ENCODE measurements at places on chromosomes 7 and 10.

DNA sequence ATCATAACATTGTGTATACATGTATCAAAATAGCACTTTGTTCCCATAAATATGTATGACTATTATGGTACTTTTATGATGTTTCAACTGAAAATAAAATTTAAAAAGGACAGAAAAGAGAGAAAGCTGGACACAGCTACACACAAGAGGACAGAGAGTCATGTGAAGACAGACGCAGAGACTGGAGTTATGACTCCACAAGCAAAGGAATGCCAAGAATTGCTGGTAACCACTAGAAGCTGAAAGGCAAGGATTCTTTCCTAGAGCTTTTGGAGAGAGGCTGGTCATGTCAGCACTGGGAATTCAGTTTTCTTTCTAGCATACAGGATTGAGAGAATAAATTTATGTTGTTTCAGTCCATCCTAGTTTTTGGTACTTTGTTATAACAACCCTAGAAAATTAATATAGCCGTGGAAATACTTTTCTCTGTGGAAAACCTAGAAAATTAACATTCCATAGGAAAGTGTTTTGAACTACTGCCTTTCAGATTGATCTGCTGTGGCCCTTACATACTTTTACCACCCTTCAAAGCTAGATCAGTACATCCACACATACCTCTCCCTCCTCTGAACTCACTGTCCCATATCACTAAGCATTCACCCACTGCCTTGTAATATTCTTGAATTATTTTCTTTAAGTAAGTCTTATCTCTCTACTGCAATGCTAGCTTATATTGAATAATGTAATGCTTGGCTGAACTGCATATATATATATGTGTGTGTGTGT is 575.3 kb downstream of the IPMK start:
- peak; percentile 89 for DNase-seq

GRCh38 chr10:18647151-18647550 is 4.2 kb downstream of the NSUN6 start:
- no peak for DNase-seq

GRCh38 chr10:3057946-3058345 is 9.4 kb upstream of the PFKP start:
- no peak for DNase-seq

DNA sequence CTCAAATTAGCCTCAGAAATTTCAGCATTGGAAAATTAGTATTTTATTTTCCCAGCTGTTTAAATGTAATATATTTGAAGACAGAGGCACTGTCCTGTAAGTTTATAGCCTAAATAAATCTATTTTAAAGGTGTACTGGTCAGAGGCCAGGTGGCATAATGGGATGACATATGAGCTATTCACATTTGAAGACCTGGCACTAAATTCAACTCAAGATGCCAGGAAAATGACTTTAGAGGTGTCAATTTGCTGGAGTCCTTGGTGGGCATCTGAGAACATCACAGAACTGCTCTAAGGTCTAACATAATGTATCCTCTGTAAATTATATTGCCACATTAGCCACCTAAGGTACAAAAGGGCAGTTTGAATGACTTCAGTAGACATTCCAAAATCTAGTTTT is 348.9 kb upstream of the BMPER start:
- no peak for DNase-seq

DNA sequence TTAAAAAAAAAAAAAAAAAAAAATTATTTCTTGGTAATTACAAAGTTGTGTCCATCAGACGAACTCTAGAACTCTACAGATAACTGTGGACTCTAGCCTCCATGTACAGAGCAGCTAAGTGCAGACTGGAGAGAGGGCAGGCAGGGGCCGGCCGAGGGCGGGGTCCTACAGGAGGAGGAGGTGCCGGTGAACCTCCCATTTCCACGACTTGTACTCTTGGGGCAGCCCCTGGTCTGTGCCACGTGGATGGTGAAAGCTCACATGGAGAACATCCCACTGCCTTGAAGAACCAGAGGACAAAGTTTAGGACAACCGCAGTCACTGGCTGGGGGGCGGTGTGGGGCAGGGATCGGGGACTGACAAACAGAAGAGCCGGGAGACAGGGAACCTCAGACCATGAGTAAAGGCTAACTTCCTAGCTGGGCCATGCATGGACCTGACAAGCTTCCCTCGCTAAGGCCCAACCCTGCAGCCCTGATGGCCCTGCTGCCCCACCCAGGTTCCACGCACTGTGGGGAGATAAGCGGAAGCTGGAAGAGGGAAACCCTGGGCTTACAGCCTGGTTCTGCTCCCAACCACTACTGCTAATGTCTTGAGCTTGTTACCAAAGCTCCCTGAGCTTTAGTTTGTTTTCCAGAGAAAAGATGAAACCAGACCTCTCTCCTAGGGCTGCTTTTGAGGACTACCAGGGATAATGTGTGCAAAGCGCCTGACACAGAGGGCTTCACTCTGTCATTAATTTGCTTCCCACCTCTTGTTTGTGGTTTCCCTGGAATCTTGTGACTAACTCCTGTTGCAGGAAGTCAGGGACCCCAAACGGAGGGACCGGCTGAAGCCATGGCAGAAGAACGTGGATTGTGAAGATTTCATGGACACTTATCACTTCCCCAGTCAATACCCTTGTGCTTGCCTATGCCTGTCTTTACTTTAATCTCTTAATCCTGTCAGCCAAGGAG is 16.1 kb upstream of the SEC61G start:
- no peak for DNase-seq

DNA sequence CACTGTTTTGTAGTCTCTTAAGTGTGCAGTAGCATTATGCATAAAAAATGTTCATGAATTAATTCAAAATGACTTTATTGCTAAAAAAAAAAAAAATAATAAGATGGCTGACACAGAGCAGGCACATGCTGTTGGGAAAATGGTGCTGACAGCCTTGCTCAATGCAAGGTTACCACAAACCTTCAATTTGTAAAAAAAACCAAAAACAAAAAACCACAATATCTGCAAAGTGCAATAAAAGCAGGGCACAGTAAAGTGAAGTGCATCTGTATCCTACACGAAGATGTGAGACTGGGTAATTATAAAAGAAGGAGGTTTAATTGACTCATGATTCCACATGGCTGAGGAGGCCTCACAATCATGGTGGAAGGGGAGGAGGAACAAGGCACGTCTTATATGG is 185.8 kb downstream of the USP6NL start:
- DNase-seq: no peak

DNA sequence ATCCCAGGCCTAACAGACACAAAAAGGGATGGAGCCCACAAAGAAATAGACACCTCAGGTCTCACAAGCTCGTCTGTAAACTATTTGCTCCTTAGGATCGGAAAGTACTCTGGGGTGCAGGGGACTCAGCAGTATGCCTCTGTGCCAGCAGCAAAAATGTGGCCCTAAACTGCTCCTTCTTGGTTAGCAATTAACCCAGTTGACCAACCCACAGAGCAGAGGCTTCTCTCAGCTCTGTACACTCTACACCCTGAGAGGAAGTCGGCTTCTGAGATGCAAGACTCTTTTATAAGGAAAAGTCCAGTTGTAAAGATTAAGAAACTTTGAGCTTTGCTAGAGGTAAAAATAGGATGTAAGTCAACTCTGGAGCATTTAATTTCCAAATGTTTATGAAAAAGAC is 156.3 kb upstream of the PRSS58 start:
- no peak for DNase-seq

DNA sequence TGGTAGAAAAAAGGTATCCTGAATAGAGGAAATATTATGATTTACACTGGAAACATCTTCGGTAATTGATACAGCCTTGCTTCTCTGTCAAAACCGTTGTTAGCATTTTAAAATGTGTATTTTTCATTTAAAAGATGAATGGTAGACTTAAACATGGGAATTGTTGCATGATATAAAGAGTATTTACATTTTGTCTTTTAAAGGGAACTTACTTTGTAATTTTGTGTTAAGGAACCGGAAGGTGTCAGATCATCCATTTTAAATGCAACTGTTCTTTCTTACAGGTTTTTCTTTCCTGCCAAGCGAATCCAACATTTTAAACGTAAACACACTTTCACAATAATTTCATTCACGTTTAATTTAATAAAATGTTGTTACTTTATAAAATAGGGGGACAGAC is 1.8 kb upstream of the IGF2BP3 start:
- DNase-seq: no peak

DNA sequence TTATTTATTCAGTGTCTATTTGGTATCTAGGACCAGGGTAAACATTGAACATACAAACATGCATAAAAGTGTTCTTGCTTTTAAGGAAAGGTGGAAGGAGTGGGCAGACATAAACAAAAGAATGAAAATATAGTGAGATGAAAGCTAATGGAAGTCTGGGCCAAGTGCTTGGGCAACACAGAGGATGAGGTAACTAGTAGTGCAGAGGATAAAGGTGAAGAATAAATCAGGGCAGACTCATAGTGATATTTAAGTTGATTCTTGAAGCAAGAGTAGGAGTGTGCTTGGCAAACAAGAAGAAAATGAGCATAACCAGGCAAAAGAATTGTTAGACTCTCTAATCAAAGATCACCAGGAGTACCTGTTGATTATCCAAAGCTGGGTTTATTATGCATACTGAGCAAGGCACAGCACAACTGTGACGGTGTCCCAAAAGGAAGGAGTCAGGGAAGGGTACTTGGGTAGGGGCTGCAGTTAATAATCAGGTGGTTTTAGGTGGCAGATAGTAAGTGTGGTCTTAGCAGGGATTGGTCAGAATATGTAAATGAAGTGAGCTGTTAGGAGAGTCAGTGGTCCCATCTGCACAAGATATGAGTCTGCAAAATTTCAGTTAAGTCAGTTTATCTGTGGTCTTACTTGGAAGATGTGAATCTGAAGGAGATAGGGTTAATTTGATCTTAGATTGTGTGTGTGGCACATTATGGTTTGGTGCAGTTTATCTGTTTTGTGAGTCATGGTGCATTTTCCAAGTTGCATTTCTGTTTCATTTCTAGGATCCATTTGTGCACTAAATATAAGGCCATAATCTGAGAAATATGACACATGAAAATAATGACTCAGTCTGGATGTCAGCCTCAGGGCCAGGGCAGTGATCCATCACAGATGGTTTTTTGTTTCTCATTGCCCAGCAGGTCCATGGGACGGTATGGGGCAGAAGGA is 30.6 kb upstream of the TAX1BP1 start:
- peak; percentile 89 for DNase-seq

DNA sequence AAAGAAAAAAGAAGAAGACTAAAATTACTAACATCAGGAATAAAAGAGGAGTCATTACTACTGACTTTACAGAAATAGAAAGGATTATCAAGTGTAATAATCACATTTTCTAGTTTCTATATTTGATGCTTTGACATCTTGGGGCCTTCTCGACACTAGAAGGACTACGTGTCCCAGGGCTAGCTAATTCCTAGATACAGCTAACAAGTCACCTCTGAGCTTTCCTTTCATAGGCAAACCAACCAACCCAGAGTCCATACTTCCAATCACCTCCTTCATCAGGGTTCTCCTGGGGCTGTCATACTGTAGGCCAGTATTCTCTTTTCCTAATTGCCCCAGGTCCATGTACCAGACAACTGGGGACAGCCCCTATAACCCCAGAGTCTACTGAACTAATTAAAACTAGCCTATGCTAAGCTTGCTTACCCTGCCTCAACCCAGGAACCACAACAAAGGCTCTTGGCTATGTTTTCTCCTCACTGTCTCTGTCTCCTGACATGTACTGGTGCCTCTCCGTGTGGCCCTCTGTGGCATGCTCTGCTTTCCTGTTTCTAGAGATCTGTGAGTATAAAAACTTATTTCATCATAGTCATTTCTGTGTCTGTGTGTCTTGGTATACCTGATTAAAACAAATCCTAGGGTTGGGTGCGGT is 6.7 kb upstream of the PARP12 start:
- DNase-seq: no peak

DNA sequence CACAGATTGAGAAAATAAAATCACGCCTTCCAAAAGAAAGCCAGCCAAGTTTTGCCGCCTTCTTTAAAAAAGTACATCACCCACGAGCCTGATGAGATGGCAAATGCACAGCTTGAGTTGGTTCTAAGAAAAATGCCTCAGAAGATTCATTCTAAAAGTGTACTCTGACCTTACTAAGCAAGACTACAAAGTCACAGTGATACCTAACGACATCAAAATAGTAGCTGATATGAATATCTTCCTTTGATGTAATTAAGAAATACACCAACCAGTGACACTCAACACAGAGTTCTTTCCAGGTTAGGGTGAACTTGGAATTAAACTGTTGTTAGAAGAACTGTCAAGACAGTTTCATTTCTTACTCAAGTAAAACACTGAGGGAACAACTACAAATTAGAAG is 78.0 kb upstream of the AMPH start:
- no peak for DNase-seq

GRCh38 chr10:121598263-121599249 is at the start of gene FGFR2:
FGFR2 (minus strand) TSS chr10:121598444; CDS start chr10:121593817, 4,627 bp downstream.
- DNase-seq: peak; percentile 16

Data from EL (cell line).